Aortic smooth muscle cell (primary cell): ENCODE measurements at places on chromosomes 2 and 18. TPM values are rescaled to one million over a fixed set of nuclear protein-coding genes. Genes with fewer than 3 reads are reported as not detected.

The XRCC5 gene
- 219 and 245 TPM in 2 replicates for total RNA-seq

The SCN2A gene
- total RNA-seq: 1.4 and 2.4 TPM in 2 replicates

The SERPINB7 gene
- not detected in 2 replicates for total RNA-seq

The RPRM gene
- not detected in 2 replicates for total RNA-seq

The UGT1A10 gene
- not detected in 2 replicates for total RNA-seq

The CABLES1 gene
- 19.0 and 20.4 TPM in 2 replicates for total RNA-seq

The SRD5A2 gene
- not detected in 2 replicates for total RNA-seq

The GPR155 gene
- total RNA-seq: 2.0 and 2.1 TPM in 2 replicates

The REG3G gene
- not detected in 2 replicates for total RNA-seq

The FEV gene
- not detected in 2 replicates for total RNA-seq

The GPBAR1 gene
- 0.19 TPM in 1 of 2 replicates, not detected in the other for total RNA-seq

The HADHB gene
- 96.4 and 116 TPM in 2 replicates for total RNA-seq

The ALK gene
- 0.13 TPM in 1 of 2 replicates, not detected in the other for total RNA-seq

The CYTIP gene
- 1.7 and 2.4 TPM in 2 replicates for total RNA-seq

The METTL4 gene
- total RNA-seq: 7.5 and 8.0 TPM in 2 replicates

The TLX2 gene
- total RNA-seq: 0.06 TPM in 1 of 2 replicates, not detected in the other

The RAX gene
- total RNA-seq: not detected in 2 replicates

The GKN2 gene
- not detected in 2 replicates for total RNA-seq

The UGT1A3 gene
- total RNA-seq: not detected in 2 replicates

The IL1RL1 gene
- total RNA-seq: 0.62 and 1.1 TPM in 2 replicates

The LONRF2 gene
- 0.06 and 0.13 TPM in 2 replicates for total RNA-seq

The TXNDC2 gene
- total RNA-seq: 0.06 TPM in 1 of 2 replicates, not detected in the other

The GAD1 gene
- under 0.01 TPM in 1 of 2 replicates, not detected in the other for total RNA-seq

The EIF2B4 gene
- 29.8 and 33.2 TPM in 2 replicates for total RNA-seq

The TAF4B gene
- total RNA-seq: 1.2 and 2.5 TPM in 2 replicates

The SPP2 gene
- not detected in 2 replicates for total RNA-seq

The GRB14 gene
- 4.2 and 6.1 TPM in 2 replicates for total RNA-seq

The THSD7B gene
- total RNA-seq: 0.40 and 0.81 TPM in 2 replicates

The ASB3 gene
- total RNA-seq: 23.1 and 23.8 TPM in 2 replicates

The SCYGR4 gene
- total RNA-seq: not detected in 2 replicates

The EGR4 gene
- total RNA-seq: not detected in 2 replicates

The CPO gene
- total RNA-seq: 0.12 and 0.13 TPM in 2 replicates

The PDCL3 gene
- total RNA-seq: 13.6 and 18.7 TPM in 2 replicates

The IL1RN gene
- not detected in 2 replicates for total RNA-seq

The BOLL gene
- not detected in 2 replicates for total RNA-seq

The DTNB gene
- 3.0 and 4.5 TPM in 2 replicates for total RNA-seq

The LTBP1 gene
- 475 and 1,037 TPM in 2 replicates for total RNA-seq
